ENCODE measurements at places on chromosomes 5 and 9.
A peak's percentile ranks its signal among the peaks of the same experiment; 100 is the strongest.

DNA sequence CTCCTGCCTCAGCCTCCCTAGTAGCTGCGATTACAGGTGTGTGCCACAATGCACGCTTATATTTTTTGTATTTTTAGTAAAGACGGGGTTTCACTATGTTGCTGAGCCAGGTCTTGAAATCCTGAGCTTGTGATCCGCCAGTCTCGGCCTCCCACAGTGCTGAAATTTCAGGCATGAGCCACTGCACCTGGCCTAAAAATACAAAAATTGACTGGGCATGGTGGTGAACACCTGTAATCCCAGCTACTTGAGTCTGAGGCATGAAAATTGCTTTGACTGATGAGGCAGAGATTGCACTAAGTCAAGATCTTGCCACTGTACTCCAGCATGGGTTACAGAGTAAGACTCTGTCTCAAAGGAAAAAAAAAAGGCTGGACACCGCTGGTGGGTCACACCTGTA is 13.1 kb upstream of the DYNC2I2 start:
- DNase-seq = peak; percentile 19

- DNase-seq = no peak
These were observed 63.9 kb downstream of the ARHGEF37 start for GRCh38 chr5:149645236-149645635.

DNA sequence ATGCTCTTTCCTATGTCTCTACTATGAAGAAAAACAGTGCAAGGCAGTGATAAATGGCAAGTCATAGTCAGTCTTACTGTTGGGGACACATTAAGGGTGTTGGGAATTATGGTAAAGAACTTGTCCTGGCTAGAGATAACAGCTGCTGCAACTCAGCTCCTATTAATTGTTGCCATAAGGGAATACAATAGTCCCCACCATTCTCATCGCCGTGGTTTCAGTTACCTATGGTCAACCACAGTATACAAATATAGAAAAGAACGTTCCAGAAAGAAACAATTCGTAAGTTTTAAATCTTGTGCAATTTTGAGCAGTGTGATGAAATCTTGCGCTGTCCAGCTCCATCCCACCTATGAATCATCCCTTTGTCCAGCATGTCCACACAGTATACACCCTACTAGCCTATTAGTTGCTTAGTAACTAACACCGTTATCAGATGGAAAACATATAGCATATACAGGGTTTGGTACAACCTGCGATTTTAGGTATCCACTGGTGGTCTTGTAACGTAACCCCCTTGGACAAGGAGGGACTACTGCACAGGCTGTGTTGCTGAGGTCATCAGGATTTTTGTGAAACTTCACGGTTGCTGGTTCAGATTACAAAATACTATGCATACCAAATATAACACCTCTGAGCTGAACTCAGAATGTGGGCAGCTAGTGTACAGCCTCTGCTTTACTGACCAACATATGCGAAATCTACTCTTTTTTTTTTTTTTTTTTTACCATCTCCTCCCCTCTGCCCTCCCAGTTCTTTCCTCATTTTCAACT is 53.5 kb downstream of the ZFR start:
- no peak for DNase-seq

GRCh38 chr5:176700239-176700847 is 53.1 kb downstream of the TSPAN17 start:
- DNase-seq = no peak

DNA sequence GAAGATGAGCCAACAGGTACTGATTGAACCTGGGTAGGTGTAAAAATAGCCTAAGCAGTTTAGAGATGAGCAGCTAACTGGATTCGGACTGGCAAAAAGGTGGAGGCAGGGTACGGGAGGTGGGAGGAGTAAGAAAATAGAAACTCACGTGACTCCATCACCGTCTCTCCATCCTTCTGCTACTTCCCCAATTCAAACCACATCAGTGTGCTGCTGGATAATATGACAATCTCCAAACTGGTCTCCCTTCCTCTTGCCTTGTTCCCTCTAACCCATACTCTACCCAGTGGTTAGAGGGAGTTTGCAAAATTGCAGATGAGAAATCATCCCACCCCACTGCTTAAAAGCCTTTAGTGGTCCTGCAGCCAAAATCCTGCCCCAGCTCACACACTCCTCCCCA is 42.7 kb downstream of the RIGI start:
- no peak for DNase-seq

DNA sequence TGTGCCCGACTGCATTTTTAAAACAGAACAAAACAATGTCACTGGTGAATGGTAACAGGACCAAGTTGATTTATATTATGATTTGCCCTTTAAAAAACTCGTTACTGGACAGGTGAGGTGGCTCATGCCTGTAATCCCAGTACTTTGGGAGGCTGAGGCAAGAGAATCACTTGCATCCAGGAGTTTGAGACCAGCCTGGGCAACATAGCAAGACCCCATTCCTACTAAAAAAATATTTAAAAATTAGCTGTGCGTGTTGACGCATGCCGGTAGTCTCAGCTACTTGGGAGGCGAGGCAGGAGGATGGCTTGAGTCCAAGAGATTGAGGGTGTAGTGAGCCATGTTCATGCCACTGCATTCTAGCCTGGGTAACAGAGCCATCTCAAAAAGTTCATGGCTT is 7.2 kb downstream of the UNC13B start:
- DNase-seq = no peak

DNA sequence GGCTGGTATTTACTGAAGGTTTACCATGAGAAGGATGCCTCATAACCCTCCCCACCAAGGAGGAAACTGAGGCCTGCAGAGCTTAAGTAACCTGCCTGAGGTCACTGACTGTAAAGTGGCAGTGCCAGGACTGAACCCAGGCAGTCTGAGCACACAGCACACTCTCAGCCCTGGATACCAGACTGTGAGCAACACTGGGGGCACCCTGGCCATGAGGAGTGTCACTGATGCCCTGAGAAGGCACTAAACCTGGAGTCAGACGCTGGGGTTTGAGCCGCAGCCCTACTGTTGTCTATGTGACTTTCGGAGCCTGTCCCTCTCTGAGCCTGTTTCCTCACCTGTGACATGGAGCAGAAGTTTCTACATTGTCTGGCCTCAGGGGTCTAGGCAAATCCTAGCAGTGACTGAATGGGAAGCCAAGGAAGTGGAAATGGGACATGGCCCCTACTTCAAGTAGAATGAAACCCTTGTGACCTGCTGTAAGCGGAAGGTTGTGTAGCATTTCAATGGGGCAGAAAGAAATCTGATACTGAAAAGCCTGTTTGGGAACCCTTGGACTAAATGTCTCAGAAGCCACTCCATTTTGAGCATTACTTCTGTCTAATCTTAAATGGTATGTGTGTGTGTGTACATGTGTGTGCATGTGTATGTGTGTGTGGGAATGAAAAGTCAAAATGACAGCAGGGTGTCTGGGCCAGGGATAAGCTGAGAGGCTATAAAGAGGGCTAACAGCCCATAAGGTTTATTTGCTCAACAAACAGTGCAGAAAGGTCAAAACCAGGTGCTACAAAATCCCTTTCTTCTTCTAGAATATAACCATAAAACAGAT is 36.0 kb downstream of the B4GALT1 start:
- no peak for DNase-seq

DNA sequence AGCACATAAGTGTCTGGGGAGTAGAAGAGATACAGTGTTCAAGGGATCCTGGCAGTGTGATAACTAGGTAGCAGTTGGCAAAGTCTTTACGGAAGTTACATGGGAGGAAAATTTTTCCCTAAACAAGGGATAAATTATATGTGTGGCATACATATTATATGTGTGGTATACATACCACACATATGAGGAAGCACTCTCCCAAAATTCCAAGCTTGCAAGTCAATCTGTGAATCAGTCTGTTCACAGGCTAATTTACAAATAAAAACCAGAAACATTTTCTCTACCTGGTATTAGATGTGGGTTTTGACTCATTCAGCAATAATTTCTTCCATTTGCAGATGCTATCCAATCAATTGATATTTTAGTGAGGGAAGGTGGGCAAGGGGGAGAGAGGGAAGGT is 110.0 kb downstream of the ISOC1 start:
- DNase-seq = no peak

DNA sequence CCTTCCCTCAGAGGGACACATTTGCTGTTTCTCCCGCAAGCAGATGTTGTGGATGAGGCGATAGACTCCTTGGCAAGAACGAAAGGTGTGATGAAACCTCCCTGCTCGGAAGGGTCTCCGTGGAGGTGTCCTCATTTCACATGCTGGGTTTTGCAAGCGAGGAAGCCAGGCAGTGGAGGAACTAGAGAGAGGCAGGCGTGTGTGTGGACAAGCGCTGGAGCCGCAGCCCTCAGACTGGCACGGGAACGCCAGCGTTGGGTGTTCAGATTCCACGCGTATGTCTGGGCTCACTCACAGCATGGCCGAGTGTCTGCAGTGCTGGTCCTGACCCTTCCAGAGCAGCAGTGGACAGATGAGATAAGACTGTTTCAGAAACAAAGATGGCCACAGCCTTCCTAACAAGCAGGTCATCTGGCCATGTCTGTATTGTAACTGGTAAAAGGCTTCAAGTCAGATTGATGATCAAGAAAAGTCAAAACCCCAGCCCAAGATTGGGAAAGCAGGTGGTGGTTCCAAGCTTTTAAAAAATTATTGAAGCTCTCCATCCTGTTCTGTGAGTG is 35.0 kb upstream of the NCS1 start:
- no peak for DNase-seq

DNA sequence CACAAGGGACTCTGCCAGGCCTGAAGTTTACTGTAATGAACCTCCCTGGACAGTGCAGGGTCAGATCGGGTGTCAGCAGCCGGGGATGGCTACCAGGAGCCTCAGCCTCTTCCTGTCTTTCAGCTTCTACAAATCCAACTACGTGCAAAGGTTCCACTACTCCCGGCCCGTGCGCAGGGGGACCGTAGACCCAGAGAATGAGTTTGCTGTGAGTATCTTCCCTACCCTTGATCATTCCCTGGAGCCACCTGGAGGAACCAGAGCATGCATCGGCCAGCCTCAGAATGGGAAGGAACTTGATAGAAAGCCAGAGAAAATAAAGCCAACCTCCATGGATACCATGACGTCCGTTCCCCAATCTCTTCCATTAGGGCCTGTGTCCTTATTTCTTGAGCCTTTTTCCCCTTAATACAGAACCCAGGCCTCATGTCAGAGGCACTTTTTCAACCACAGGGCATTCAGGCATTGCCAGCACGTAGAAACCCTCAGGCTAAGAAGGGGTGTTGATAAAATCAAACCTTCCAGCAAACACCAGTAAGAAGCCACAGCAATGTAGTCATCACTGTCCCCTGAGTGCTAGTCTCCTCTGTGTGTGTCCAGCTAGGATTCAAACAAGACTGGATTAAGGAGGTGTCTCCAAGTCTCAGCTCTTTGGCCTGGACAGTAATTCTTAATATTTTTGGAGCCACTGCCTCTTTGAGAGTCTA is 49.0 kb upstream of the FOXI1 start:
- no peak for DNase-seq

DNA sequence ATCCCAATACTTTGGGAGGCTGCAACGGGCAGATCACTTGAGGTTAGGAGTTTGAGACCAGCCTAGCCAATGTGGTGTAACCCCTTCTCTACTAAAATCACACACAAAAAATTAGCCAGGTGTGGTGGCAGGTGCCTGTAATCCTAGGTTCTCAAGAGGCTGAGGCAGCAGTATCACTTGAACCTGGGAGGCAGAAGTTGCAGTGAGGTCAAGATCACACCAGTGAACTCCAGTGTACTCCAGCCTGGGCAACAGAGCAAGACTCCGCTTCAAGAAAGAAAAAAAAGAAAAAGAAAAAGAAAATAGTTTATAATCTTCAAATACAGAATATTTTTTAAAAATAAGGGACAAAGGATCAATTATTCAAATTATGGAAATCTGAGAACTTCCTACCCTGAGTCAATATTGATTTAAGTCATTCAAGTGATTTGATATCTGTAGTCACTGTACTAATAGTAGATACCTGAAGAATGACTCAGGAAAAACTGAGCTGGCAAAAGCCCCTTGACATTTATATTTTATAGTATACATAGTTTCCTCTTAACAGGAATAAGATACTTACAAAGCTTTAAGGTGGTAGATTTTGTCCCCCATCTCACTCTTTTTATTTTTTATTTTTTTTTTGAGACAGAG is 61.8 kb downstream of the PTBP3 start:
- DNase-seq = no peak

- no peak for DNase-seq
These were observed 201.0 kb downstream of the IRX2 start for GRCh38 chr5:2550509-2550908.

- no peak for DNase-seq
These were observed 252.7 kb upstream of the GRIA1 start for GRCh38 chr5:153237671-153238332.

DNA sequence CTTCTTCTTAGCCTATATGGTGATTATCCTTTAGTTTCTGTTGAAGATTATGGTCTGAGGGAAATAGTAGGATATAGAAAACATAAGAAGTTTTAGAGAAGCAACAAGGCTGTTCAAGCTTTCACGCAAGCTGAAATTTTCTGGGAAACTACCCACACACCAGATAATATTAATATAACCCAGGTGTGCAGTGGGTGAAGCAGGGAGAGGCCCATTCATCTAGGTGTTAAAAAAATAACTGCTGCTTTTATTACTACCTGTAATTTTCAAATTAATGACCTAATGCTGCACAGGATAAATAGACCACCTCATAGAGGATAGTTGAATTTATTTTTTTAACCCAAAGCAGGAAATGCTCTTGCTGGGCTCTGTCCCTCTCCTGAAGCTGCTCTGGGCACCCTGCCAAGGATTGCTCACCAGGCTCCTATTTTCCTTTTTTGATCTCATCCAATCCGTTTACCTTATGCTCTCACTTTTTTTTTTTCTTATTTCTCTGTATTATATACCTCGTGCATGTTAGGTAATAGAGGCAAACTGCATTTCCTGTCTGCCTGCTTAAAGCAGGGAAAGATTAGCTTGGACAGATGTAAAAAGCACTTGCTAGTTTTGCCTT is 124.3 kb upstream of the SLC12A2 start:
- DNase-seq = no peak

GRCh38 chr9:76729980-76730737 is 34.1 kb upstream of the PCA3 start:
- no peak for DNase-seq
